ENCODE measurements at places on chromosomes 4 and X.

GRCh38 chrX:13791559-13791958, 25.3 kb downstream of the GPM6B start:
- DNase-seq = no peak

GRCh38 chrX:48791063-48791820, 4.9 kb downstream of the GATA1 start:
- no peak for DNase-seq

DNA sequence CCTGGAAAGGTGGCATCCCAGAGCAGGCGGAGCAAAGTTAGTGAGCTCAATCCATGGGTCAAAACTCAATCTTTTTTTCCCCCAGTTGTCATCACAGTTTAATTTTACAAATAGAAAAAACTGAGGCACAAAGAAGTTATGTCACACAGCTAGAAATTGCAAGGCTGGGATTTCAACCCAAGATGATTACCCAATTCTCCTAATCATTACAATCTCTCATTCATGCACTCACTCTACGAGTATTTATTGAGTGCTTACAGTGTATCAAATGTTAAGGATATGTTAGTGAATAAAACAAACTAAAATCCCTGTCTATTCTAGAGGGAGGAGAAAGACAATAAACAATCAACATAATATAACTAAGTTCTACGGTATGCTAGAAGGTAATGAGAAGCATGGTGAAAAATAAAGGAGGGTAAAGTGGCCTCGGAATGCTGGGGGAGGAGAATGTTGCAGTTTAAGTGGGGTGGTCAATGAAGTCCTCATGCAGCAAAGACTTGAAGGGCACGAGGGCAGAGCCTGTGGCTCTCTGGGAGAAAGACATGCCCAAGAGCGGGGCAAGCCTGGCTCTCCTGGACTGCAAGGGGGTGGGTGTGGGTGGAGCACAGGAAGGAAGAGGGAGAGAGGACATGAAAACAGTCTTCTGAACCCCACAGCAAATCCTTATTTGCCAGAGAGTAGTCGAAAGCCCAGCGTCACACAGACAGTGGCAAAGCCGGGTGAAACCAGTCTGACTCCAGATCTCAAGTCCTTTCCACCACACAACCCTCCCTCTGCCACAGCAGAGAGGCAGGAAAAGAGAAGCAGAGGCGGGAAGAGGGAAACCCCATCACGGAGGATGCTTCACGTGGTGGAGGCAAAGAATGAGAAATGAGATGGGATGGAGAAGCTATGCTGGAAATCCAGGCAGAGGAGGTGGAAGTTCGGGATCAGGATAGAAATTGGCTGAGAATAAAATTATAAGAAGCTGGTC, 48.3 kb downstream of the RAB33B start:
- no peak for DNase-seq

- no peak for DNase-seq
These were observed 35.4 kb upstream of the PGRMC2 start for GRCh38 chr4:128322986-128323385.

- DNase-seq = no peak
These were observed 28.6 kb upstream of the USP46 start for GRCh38 chr4:52687696-52688095.

DNA sequence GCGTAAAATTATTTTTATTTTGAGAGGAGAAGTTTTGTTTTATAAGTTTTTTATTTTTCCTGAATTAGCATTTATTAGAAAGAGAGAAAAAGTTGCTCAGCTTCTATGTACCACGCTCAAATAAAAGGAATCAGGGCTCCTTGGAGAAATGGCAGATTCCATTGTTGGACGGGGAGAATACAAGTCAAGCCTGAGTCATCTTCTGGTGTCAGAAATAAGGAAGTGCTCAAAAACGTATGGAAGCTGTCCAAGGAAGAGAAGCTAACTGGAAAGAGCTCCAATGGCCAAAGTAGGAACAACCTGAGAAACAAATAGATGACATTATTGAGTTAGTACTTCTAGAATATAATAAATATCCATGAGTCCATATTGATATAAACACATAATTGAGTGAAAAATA, 89.3 kb upstream of the NEIL3 start:
- no peak for DNase-seq

GRCh38 chr4:73922766-73923630, 53.8 kb downstream of the CXCL1 start:
- DNase-seq = no peak

DNA sequence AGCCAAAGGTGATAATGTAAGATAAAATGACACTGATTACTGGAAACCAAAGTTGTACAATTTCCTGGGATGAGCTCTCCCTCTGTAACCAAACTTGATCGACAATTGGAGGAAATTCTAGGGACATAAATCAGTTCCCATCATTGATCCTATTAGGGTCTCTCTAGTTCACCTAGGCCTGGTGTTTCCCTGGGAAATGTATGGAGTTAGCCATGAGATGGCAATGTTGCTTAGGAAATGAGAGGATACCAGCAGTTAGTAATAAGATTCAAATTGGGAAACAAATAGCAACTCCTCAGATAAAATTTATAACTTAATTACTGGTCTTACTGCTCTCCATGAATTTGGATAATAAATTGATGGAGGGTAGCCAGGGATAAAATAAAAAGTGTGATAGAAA, 52.2 kb downstream of the SPATA18 start:
- no peak for DNase-seq

GRCh38 chr4:80361329-80361900, 25.9 kb downstream of the CFAP299 start:
- no peak for DNase-seq

DNA sequence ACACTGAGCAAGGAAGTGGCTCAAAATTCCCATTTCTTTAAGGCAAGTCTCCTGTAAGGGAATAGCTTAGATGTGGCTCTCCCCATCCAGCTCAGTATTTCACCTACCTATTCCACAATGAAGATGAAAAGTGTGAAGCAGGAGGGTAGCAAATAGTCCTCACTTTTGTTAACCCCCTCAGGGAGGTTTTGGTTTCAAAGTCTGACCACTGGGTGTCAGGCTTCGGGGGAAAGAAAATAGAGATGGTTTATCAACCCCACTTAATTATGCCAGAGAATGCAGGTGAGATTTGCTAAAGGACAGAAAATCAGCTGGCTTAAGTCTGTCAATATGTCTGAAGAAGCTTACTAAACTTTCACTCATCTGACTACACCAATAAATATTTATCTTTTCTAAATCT, 69.5 kb downstream of the DHX15 start:
- no peak for DNase-seq

DNA sequence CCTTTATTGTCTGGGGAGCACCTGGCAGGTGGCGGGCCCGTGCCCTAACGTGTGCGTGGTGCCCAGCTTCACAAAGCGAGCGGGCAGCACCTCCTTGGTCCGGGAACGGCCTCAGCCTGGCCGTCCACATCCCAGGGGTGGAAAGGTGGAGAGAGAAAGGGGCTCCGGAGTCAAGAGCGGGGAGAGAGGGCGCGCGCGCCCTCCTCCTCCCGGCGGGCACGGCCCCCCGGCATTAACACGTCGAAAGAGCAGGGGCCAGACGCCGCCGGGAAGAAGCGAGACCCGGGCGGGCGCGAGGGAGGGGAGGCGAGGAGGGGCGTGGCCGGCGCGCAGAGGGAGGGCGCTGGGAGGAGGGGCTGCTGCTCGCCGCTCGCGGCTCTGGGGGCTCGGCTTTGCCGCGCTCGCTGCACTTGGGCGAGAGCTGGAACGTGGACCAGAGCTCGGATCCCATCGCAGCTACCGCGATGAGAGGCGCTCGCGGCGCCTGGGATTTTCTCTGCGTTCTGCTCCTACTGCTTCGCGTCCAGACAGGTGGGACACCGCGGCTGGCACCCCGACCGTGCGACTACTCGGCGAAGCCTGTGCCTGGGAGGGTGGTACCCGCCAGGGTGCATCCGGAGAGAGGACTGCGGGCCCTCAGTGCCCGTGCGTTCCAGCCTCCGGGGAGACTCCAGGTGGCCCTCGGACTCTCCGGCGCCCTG, at the start of gene KIT:
KIT (plus strand) TSS at position 407 of the 701 bp plus-strand sequence; CDS start at position 465, 58 bp downstream.
- no peak for DNase-seq

DNA sequence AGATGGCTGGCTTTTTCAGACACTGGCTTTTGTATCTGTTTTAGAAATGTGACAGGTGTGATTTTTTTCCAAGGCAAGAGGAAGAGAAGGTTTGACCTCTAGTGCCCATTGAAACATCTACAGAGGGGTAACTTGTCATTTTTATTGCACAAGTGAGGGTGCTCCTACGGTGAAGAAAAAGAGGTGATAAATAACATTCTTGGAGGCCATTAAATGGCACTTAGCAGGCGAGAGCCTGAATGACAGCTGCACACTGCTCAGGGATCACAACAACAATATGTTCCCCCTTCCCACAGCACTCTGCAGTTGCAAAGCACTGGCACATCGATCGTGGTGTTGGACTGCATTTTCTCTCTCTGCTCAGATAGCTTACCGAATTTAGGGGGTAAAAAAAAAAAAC, 22.9 kb downstream of the FAM184B start:
- no peak for DNase-seq

DNA sequence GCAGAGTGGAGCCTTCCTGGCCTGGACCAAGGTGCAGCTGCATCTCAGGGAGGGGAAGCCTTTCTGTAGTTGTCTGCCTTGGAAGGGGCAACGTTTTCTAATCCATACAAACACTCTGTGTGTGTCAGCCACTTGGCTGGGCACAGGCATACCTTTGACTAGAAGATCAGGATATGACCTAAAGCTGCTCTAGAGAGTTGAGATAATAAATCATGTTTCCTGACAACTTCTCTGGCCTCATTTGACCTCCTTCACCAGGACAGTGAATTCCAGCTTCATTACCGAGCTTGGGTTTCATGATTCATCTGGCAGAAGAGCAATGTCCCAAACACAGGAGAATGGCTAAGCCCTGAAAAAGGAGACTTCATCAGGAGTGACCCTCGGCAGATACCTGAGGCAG, 89.6 kb upstream of the KIT start:
- no peak for DNase-seq

- no peak for DNase-seq
These were observed 6.2 kb downstream of the FGB start for GRCh38 chr4:154569028-154569427.

DNA sequence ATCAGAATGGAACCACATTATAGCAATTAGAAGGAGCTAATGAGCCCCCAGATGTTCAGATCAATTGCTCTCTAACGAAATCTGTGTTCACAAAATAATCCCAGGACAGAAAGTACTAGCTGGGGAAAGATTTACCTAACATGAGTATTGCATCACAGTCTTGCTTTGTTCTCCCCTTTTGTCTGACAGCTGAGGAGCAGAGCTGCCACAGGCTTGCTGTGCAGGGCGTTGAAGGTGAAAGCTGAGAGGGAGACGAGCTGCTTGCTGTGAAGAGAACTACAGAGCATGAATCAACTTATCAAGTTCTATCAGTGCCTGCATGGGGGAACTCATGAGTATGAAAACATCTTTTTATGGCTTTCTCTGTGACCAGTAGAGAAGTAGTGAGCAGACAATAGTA, 441.2 kb downstream of the CENPC start:
- DNase-seq = no peak

DNA sequence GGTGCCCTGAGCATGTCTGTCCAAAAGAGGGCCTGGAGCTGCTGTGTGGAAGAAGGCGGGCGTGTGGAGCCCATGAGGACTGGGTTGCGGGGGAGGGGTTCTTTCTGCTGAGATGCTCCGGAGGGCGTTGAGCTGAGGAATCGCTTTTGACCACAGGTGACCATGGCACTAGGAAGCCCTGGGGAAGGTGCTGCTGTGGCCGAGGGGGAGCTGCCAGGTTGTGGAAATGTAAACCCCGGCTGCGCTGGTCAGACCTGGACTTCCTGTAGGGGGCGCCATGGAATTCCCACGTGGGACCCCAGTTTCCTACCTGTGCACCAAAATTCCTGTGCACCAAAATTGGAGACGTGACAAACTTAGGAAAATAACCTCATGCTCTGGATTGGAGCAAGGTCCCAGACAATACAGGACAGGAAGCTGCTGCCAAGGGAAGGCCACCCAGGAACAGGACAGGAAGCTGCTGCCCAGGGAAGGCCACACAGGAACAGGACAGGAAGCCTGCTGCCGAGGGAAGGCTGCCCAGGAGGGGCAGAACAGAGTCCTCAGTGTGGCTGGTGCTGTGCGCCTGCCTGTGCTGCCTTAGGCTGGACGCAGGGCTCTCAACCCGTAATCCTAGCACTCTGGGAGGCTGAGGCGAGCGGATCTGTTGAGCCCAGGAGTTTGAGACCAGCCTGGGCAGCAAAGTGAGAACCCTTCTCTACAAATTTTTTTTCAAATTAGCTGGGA, 28.4 kb upstream of the UVSSA start:
- no peak for DNase-seq

DNA sequence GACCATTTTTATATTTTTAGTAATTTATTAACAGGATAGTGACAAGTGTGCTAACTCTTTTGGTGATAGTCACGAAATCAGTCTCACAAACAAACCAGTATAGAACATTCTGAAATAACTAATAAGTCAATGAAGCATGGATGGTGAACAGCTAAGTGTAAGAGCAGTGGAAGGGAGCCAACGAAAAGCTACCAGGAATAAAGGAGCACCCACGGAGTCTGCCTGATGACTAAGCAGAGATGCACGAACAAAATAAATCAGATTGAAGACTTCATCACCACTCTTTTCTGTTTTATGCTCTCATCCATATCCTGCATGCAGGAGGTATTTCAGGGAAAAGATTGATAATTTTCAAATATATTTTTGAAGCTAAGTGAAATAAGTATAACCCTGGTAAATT, 891.1 kb upstream of the HS3ST1 start:
- DNase-seq = no peak

DNA sequence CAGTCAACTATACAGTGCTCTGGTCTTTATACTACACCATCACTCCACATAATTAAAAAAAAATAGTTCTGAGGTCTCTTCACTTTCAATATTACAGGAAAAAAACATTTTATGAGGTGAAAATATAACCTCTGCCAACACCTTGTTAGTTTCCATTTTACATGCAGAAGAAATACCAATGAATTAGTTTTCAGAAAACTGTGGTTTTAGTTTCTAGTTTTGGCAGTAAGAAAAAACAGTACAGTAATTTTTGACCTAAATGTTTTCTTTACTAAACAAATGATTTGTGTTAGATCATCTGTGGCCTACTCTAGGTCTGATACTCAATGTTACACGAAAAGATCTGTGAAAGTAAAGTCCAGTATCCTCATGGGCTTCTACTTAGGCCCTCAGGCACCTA, 10.0 kb downstream of the SULT1E1 start:
- DNase-seq = no peak

DNA sequence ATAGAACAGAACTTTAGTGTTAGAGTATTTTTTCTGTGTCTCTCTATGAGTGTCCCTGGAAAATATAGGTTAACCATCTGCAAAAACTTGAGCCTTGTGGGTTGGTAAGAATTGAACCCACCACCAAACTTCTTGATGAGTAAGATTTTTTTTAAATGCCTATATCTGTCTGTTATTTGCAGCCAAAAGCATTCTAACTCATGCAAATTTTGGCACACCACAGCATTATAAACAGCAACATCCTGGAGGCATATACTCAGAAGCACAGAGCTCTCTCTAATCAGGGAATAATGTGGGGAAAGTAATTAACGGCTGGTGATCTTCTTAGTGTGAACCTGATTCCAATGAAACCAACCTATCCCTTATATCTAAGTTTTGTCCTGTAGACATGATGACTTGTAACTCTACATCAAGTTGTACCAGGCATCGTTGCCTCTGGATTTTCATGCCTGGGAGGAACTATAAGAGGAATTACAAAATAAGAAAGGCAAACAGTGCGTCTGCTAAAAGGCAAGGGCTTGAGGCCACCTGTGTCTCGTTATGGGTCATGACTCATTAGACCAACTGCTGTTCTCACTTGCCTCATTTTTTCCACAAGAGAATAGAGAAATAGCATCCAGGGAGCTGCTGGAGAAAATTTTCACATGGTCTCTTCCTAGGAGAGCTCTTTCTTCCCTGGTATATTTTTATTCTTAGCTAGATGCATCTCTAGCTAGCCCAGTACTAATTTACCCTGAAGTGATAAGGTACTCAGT, 202.4 kb downstream of the CHIC2 start:
- no peak for DNase-seq

All from T-cell (primary cell).